ENCODE measurements at places on chromosomes 12 and 14. TPM values are rescaled to one million over a fixed set of nuclear protein-coding genes. Genes with fewer than 3 reads are reported as not detected.

DNA sequence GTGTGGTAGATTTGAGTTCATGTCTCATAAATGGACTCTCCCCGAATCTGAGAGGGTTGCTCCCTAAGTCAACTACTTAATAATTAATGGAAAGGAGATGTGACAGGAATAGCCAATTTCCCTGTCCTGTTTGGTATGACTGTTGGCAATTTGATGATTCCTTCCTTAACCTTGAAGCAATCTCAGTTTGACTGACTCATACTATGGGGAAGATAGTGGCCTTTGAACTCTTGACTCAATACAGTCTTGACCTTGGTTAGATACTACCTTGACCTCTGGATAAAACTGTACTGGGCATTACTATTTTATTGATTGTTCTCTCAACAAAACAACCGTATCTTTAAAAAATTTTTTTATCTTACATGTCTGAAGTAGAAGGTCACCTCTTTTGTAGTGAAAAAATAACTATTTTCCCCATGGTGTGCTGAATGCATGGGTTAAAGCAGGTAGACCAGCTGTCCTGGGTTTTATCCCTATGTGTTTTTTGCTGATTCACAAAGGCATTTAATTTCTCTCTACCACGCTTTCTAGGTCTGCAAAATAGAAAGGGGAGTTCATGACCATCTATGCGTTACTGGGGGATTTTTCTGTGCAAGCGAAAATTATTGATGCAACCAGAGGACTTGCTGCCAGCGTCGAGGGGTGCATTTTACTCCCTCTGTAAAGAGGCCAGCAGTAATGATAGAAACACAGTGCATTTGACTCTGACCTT is 80.1 kb downstream of the ETV6 start:
- no peak for DNase-seq

DNA sequence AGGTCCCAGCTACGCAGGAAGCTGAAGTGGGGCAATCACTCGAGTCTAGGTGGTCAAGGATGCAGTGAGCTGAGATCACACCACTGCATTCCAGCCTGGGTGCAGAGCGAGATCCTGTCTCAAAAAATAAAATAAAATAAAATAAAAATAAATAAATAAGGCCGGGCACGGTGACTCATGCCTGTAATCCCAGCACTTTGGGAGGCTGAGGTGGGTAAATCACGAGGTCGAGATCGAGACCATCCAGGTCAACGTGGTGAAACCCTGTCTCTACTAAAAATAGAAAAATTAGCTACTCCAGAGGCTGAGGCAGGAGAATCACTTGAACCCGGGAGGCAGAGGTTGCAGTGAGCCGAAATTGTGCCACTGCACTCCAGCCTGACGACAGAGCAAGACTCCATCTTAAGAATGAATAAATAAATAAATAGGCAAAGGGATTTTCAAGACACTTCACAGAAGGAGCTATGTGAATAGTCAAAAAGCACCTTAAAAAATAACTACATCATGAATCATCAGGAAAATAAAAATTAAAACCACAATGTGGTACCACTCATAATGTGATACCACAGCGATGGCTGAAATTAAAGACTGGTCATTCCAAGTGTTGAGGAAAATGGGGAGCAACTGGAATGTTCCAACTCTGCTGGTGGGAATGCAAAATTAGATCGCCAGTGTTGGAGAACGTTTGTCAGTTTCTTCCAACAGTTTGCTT is 92.9 kb upstream of the TBX3 start:
- no peak for DNase-seq

DNA sequence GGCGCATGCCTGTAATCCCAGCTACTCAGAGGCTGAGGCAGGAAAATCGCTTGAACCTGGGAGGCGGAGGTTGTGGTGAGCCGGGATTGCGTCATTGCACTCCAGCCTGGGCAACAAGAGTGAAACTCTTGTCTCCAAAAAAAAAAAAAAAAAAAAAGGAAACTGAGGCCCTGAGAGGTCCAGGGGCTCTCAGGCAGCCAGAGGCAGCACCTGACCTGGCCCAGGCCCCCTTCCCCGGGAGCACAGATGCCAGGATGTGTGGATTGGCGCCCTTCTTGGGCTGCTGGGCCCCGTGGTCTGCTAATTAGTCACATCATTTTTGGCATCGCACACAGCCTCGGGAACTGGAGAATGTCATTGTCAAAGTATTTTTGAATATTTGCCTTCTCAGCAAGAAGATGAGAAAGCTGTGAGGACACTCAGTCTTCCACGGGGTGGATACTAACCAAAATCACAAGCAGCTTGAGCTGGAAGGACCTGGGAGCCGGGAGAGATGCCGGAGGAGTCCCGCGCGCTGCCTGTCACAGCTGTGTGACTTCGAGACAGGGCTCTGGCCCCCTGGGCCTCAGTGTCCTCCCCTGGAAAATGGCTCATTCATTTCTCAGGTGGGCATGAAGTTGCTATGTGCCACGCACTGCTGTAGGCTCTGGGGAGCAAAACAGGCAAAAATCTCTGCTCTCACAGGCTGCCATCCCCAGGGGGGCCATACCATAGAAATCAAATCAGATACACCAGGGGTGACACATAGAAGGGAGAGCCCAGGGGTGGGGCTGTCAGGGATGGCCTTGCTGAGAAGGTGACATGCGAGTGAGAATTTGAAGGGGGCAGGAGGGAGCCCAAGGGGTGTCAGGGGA is 12.5 kb upstream of the RCOR1 start:
- no peak for DNase-seq

The CLEC4D gene
- total RNA-seq = not detected

DNA sequence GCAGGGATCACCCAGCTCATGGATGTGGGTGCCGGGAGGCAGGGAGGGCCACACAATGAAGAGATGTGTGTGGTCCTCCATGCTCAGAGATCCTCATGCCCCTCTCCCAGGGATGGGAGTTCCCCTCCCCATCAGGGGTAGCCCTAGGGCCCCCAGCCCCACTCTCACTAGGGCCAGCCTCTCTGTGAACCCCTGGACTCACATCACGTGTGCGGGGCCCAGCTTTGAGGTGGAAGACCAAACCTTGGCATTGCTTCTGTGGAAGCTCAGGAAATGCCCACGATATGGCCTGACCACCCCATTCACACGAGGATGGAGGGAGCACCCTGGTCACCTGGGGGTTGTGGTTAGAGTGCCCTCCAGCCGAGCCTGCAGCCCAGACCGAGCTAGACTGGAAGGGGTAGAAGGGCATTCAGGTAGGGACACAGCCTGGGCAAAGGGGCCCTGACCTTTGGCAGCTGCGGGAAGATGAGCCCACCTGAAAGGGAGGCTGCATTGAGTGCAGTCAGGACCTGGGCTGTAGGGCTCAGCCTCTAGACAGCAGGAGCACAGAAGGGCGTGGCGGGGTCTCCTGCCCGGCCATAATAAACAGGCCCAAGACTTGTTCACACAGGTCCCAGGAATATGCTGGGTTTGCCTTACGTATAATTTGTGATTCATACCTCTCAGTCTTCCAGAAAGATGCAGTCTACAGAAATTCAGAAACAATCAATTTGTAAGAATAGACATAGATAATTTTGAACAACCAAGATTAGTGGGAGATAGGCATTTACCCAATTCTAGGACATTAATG is 34.8 kb upstream of the RCOR1 start:
- no peak for DNase-seq

GRCh38 chr14:40987481-40987880 is 619.2 kb upstream of the LRFN5 start:
- DNase-seq = no peak

Measured in GM12878 (cell line).